ENCODE measurements at places on chromosomes 16 and 17.

DNA sequence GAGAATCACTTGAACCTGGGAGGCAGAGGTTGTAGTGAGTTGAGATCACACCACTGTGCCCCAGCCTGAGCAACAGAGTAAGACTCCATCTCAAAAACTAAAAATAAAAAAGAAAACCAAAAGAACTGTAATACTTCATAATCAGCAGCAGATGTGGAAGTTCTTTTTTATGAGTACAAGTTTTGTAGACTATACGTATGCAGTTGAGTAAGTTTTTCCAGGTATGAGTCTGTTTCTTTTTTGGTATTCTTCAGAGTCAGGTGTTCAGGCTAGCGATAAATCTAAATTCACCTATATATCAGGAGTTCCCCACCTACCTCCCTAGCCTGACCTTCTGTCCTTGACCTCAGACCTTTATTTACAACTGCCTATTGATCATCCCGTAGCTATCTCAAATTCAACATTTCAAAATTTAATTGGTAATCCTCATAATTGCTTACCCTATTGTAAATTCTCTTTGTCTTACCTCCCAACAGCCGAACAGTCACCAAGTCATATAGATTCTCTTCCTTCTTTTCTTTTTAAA is 10.7 kb downstream of the DCTN5 start:
- no peak for DNase-seq

- DNase-seq, result no peak
Measured at GRCh38 chr17:46154151-46154816, 38.9 kb downstream of the KANSL1 start.

GRCh38 chr16:35750701-35751104 is 2291.3 kb downstream of the TP53TG3F start:
- no peak for DNase-seq

GRCh38 chr17:17924131-17924856 is 47.9 kb downstream of the TOM1L2 start:
- no peak for DNase-seq

- no peak for DNase-seq
Measured at GRCh38 chr17:63931981-63932561, at the start of gene CD79B. TSS of gene CD79B (minus strand) at chr17:63932331. CDS start at chr17:63932261, 70 bp downstream.

GRCh38 chr17:74108126-74108705 is 95.3 kb upstream of the RPL38 start:
- no peak for DNase-seq

- DNase-seq, result no peak
Measured at GRCh38 chr17:59858167-59858816, 34.5 kb downstream of the TUBD1 start.

DNA sequence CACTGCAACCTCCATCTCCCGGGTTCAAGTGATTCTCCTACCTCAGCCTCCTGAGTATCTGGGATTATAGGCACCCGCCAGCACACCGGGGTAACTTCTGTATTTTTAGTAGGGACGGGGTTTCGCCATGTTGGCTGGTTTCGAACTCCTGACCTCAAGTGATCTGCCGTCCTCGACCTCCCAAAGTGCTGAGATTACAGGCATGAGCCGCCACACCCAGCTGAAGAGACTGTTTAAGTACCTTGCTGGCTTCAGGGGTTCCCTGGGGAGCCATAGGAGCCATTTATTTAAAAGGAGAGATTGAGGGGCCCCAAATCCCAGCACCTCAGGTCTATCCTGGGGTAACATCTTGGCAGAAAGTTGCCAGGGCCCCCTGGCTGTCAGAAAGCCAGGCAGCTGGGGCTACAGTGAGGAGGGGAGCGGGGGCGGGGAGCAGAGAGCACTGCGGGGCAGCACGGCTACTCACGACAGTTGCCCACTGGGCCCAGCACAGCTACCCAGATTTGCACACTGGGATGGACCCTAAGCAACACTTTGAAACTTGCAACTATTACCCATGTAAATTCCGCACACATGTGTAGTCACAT is 1.6 kb downstream of the SNAI3 start:
- no peak for DNase-seq

DNA sequence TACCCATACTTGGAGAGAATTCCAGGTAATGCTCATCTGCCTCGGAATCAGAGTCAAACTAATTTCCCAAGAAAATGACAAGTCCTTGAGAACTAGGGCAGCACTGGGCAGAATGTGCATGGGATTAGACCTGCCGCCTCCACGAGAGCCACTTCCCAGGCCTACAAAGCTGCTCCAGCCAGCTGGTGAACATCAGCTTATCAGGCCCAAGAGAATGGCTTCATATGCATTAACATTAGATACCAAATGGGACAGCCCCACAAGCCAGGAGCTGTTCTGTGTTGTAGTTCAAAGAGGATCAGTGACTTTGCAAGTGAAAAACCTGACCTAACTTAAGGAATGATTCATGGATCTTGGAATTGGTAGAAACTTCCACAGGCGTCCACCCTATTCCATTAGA is 203.3 kb downstream of the CYLD start:
- no peak for DNase-seq

DNA sequence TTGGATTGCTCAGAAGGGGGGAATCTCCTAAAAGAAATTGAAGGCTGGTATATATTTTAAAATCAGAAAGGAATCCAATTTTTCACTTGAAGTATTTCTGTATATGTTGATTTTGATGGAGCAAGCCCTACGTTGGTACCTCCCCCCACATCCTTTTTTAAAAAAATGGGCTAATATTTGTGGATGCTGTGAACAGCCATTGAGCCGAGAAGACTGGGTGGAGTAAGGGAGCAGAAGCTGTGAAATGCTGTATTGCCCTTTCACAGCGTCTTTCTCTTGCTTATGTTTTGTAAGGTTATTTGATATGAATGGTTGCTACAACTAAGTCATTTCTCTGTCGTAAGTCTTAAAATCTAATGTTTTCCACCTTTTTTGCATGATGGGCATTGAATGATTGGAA is 2.3 kb downstream of the PAFAH1B1 start:
- DNase-seq, result no peak

GRCh38 chr17:42002792-42003301 is 14.4 kb downstream of the DNAJC7 start:
- DNase-seq, result no peak

GRCh38 chr16:10971560-10971961 is 27.2 kb downstream of the CLEC16A start:
- peak; percentile 43 for DNase-seq

GRCh38 chr17:5665164-5665563 is 80.9 kb upstream of the NLRP1 start:
- DNase-seq, result no peak

DNA sequence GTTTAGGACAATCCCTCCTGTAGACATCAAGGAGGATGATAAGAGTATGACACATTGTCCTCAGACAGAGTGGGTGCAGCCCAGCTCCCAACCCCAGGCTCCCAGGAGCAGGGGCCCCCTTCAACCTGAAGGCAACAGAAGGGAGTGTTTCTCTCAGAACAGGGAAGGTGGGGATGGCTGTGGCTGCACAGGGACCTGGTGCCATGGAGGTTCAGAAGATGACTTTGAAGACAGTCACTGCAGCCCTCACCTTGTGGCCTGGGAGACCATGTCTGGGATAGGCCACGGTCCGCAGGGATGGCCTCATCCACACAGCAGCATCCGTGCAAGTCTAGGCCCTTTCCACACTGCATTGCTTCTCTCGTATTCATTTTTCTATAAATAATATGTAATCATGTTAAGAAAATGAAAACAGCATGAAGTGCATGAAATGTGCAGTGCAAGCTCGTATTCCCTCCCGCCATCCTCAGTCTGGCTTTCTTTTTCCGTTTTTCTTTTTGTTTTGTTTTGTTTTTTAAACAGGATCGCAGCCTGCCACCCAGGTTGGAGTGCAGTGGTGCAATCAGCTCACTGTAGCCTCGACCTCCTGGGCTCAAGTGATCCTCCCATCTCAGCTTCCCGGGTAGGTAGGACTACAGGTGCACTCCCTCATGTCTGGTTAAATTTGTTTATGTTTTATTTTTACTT is 71.1 kb downstream of the METRNL start:
- no peak for DNase-seq

DNA sequence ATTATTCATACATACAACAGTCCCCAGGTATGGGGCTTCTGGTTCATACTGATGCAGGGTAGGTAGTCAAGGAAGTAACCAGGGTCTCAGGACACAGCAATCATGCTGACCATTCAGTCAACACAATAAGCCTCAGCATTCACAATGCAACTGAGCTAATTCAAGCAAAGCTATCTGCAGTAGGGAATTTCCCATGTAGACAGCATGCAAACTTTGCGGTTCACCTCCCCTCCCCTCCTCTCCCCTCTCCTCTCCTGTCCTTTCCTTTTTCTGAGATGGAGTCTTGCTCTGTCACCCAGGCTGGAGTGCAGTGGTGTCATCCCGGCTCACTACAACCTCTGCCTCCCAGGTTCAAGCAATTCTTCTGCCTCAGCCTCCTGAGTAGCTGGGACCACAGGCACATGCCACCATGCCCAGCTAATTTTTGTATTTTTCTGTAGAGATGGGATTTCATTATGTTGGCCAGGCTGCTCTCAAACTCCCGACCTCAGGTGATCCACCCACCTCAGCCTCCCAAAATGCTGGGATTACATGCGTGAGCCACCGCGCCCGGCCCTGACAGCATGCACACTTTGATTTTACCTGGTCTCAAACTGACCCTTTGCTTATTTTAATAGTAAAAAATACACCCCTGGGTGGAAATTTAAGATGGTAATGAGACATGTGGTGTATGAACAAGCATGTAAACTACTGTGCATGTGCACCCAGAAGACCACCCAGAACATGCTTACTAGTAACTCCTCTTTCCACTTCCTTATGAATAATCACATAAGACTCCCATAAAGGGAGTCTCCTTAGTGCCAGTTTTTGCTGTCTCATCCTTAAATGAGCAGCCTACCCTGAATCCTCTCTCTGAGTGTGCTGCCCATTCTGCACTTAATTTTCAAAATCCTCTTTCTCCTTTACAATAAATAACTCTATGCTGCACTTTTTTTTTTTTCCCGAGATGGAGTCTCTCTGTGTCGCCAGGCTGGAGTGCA is 9.3 kb upstream of the RNF135 start:
- DNase-seq, result no peak

GRCh38 chr17:38456031-38456815 is 28.0 kb downstream of the ARHGAP23 start:
- DNase-seq, result no peak

DNA sequence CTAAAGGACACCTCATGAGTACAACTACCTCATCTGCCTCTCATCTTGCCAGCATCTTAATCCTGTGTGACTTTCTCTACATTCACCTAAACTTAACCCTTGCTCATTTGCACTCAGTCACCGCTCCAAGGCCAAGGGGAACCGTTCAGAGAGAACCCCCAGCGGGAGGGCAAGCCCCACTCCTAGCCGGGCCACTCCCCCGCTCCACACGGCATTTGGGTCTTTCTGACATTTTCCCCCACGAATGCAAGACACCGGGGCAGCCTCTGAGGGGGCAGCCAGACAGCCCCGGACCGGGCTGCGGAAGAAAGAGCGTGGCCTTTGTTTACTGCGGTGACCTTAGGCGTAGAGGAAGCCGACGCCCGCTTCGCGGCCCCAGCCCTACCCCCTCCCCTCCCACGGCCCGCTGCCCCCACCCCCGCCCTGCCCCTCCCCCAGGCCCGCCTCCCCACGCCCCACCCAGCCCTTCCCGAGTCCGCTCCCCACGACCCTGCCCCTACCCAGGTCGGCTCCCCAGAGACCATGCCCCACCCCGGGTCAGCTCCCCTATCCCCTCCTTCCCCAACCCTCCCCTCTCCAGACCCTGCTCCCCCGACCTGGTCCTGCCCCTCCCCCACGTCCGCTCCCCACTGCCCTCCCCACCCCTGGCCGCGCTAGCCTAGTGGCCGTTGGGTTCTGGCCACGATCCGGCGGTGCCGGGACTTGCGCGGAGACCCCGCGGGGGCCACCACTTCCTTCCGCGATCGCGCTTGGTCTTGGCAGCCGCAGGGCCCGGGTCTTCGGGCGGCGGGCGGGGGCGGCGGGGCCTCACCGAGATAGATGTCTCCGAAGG is 789 bp downstream of the CSNK1D start:
- no peak for DNase-seq

GRCh38 chr17:17466511-17466910 is 10.3 kb upstream of the MED9 start:
- no peak for DNase-seq

- DNase-seq, result no peak
Measured at GRCh38 chr16:53964145-53964790, 260.3 kb downstream of the FTO start.

DNA sequence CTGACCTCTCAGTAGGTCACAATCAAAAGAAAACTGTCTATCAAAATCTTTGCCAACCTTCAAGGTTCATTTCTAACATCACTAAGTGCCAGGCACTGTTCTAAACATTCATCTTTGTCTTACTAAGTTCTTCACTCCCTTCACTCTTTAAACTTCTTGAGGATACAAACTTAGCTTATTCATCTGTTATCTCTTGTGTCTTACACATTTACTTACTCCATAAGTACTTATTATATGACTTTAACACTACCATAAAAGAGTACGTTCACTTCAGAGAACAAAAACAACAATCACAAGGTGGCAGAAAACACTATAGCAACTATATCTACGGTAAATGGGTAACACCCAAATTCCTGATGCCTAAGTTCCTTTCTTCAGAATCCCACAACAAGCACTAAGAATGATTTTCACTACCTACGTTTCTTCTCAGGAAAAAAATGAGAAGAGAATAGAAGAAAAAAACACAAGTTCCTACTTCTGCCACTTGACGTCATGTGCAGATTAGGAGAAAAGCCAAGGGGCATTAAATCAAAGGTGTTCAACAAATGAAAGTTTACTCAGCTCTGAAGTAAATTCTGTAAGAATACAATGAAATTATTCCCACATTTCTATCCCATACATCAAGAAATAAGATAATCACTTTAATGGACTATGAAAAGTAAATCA is 29.2 kb downstream of the KANSL1 start:
- no peak for DNase-seq

DNA sequence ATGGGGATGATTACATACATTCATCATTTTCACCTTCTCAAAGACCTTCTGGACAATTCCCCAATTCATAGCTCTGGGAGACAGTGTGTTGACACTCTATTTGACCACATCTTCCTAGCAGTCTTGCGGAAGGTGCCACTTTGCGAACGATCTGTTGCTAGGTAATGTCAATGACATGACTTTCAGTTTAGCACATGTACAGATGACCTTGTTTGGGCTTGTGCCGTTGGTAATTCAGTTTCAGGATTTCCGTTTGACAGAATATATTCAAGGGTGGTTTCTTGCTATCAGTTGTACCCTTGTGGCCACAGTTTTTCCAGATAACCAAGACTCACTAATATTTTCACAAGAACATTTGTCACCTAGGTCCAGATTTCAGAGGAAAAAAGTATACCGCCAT is 478.2 kb downstream of the WWOX start:
- no peak for DNase-seq

DNA sequence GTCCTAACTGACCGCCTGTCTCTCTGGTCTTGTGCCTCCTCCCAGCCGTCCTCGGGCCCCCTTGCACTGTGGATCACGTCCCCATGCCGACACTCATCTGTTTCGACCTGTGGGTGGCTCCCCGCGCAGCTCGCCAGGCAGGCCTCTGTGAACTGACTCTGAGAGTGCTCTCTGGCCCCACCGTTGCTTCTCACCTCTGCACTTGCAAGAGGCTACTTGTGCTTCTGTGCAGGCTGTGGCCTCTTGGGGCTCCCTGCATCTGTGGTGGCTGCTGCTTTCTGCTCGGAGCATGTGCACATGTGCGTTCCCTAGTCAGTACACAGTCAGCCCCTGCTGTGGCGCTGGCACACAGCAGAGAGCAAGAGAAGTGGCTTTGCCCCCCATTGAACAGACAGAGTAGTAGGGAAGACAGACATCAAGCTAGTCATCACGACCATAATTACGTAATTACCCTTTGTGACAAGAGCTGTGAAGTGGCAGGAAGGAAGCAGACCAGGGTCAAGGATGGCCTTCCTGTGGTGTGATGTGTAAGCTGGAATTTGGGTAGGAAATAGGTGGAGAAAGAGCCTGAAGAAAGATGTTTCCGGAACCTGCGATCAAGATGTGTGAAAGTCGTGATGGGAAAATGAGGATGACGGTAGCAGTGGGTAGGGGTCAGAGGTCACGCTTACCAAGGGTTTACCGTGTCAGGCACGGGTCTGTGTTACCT is 256.0 kb upstream of the CACNG5 start:
- DNase-seq, result no peak
